KBM-7 (cell line): ENCODE measurements at places on chromosomes 6 and 20.

DNA sequence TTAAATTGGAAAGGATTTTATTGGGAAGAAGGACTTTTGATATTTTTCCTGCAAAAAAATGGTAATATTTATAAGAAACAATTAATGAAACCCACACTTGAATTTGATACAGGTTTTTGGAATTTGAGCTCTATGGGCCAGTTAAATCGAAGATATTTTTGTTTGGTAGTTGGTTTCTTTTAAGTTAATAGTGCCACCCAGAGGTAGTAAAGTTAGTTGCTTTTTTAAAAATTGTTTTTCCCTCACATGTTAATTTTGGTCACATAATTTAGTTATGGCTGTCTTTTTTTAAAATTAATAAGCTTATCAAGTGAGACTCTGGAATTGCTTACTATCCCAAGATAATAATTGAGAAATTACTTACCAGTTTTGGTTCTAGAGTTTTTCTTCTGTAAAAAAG lies 7.1 kb downstream of the PRIM2 start:
- peak; percentile 70 for DNase-seq

- no peak for DNase-seq
Measured at GRCh38 chr6:97214671-97215070, 68.3 kb downstream of the MMS22L start.

GRCh38 chr6:78896227-78896626 lies 28.9 kb downstream of the IRAK1BP1 start:
- no peak for DNase-seq

- no peak for DNase-seq
Measured at GRCh38 chr20:3553663-3554062, 82.8 kb downstream of the ATRN start.

- DNase-seq: no peak
Measured at GRCh38 chr6:113258771-113259170, 598.4 kb upstream of the MARCKS start.

- peak; percentile 85 for DNase-seq
Measured at GRCh38 chr6:2973676-2974075, 2.3 kb upstream of the SERPINB6 start.

DNA sequence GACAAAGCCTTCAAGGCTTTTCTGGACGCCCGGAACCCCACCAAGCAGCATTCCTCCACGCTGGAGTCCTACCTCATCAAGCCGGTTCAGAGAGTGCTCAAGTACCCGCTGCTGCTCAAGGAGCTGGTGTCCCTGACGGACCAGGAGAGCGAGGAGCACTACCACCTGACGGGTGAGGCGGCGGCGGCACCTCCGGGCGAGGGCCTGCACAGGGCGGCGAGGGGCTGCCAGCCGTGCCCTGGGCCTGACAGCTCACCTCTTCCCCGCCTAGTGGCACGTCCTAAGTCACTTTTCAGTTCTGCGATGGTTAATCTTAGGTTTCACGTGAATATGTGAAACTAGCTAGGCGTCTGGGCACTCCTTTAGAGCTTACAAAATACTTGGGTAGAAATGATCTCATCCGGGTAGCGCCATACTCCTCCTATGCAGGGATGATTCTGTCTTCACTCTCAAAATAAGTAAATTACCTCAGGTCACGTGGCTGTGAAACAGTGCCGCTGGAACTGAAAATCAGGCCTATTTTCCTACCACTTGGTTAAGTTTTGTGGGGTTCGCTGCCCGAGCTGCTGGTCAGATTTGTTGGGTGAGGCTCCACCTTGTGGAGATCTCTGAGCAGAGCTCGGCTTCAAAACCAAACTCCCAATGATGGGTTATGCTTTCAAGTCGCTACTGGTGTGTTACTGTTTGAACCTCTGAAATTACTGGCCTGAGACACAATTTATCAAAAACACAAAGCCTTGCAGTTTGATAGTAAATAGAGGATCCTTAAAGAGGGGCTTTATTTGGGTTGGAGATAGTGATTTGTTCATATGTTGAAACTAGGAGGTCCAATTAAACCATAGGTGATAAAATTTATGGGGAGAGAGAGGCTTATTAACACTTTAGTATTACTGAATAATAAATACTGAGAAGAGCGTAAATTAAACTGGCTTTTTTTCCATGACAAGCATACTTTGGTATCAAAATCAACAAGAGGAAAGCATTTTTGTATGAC lies 15.5 kb upstream of the CLDN20 start:
- DNase-seq: peak; percentile 15

GRCh38 chr6:139448051-139448649 lies 73.7 kb upstream of the CITED2 start:
- DNase-seq: no peak

- DNase-seq: no peak
Measured at GRCh38 chr6:128532136-128532535, 11.7 kb upstream of the PTPRK start.

DNA sequence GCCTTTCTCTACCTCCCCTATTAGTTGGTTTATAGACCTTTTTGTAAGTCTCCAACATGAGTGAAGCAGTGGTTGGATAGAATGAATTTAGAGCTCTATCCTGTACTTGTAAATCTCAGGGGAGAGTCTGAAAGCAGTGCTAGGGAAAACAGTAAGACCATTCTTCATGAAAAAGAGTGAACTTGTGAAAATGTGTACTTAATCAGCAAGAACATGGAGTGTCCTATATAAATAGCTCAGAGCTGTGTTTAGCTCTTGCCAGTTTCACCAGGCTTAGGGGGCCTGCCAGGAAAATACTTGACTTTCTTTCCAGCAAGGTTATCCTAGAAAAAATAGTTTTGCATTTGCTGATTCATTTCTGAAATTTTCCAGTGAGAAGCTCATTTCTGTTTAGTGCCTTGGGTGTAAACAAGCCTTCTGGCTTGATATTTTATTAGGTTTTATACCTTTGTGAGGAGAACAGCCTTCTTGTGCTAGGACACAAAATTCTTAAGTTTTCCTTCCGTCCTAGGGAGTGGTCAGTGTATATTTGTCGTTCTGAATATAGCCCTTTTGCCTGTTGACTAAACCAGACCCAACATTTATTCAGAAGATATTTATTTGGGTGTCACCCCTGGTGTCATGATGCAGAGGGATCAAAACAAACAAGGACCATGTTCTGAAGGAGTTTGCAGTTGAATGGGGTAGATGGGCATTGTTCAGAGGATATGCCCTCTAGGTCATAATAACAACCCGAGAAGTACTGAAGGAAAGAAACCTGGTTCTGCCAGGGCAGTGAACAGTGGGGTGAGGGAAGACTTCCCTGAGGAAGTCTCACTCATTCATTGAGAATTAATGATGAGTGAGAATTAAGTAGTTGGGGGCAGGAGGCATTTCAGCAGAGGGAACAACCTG lies 7.6 kb downstream of the ARFGEF2 start:
- no peak for DNase-seq

GRCh38 chr20:53547664-53548239 lies 45.9 kb downstream of the ZNF217 start:
- DNase-seq: peak; percentile 77

DNA sequence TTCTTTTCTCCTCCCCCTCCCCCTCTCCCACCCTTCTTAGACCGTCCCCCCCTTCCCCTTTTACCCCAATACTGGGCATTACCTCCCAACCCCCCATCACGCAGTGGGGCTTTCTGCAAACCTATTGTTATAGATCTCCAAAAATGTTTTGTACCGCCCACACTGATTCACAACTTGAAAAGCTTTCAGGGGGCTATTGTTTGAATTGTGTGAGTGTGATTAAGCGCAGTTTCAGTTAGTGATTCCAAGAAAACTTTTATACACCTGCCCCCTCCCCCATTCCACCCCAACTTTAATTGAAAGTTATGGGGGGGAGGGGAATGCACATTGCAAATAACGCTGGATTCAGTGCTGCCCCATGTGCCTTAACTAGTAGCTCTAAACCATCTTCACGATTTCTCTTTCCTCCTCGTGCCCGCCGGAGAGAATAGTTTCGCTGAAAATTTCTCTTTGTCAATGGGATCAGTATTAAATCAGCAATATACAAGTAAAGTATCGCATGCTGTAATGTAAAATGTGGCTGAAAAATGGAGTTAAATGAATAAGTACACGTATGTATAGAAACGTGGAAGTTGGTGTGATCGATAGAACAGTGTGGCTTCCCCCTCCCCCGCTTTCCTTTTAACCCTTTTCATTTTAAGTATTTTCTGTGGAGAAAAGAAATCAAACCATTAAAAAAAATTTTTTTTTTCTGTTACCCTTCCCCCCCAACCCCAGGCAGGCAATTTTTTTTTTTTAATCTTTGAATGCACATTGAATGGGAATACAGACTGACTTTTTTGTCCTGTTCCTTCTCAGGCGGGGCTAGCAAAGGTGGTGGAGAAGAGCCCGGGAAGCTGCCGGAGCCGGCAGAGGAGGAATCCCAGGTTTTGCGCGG lies 632 bp downstream of the LIN28B start:
- DNase-seq: peak; percentile 90

DNA sequence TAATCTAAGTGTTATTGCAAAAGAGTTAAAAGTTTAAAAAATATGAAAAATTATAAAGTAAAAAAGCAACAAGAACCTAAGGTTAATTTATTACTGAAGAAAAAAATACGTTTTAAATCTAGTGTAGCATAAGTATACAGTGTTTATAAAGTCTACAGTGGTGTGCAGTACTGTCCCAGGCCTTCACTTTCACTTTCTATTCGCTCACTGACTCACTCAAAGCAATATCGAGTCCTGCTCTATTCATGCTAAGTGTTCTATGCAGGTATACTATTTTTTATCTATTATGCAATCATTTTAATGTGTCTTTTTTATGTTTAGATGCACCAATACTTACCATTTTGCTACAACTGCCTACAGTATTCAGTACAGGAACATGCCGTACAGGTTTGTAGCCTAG lies 113.0 kb downstream of the MANEA start:
- DNase-seq: peak; percentile 6

DNA sequence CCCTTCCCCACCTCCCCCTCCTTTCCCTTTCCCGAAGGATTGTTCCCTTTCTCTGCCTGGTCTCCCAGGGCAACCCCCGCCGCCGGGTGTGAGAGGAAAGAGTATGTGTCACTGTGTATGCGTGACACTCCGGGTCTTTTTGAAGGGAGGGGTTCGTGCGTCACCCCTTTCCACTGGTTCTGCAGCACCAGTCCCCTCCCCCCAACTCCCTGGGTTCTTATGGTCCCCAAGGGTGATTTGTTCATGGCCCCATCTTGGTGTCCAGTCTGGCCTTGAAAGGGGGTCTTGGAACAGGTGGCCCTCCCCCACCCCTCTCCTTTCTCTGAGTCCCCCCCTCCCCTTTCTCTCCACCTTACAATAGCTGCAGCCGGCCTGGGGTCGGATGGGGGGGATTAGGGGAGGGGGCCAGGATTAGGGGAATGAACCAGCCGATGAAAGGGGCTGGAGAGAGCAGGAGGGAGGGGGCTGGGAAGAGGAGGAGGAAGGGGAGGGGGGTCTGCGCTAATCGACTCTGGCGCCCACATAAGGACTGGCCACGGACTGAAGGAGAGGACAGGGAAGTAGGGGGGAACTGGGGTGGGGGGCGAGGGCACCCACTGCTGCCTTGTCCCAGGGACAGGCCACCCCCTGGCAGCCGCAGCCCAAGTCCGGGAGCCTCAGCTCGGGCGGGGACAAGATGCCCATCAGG lies 1.3 kb upstream of the RING1 start:
- DNase-seq: no peak

- DNase-seq: no peak
Measured at GRCh38 chr6:3654436-3654835, 97.1 kb downstream of the PXDC1 start.

DNA sequence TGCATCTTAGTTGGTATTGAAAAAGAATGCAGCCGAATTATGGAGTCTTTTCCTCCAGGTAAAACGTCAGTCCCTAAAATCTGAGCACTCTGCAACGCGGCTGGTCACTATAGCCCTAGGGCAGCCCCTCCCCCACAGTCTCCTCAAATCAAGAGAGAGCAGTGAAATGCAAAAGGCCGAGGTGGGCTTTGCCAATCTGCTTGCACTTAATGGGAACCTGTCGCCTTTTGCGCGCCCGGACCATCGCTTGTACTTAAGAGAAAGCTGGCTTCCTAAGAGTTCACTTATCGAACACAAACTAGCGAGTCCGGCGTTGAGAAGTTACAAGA lies 447 bp downstream of the MCM3 start:
- DNase-seq: no peak

- DNase-seq: no peak
Measured at GRCh38 chr6:5173810-5174209, 86.9 kb downstream of the LYRM4 start.

DNA sequence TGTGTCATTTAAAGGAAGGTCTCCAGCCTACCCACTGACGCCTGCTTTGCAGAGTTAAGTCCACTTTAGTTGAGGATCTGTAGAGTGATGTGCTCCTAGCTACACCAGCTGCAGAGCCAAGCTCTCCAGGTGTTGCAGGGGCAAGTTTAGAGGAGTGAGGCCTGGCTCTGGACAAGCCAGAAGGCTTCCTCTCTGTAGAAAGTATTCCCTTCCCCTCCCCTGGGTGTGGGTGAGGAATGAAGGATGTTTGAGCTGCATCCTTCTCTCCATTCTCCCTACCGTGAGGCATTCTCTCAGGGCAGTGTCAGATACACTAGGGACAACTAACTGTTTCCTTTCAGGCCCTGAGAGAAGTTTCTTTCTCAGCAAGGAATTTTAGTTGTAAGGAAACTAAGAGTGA lies 66.5 kb downstream of the ELOVL5 start:
- no peak for DNase-seq

GRCh38 chr6:170146640-170147039 lies 144.2 kb downstream of the DLL1 start:
- DNase-seq: no peak

DNA sequence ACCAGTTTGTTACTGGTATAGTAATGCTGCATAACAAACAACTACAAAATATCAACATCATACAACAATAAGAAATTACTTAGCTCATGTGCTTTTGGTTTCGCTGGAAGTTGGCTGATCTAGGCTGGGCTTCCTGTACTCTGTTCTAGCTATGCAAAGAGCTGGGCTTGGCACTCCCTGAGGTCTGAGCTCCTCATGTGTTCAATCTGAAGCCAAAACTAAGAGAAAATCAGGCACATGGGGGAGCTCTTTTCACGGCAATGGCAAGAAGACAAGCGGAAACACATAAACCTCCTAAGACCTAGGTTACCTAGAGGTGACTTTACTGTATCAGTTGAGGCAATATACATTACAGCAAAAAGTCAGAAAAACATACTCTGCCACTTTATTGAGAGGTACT lies 574.2 kb downstream of the KHDRBS2 start:
- DNase-seq: peak; percentile 27

DNA sequence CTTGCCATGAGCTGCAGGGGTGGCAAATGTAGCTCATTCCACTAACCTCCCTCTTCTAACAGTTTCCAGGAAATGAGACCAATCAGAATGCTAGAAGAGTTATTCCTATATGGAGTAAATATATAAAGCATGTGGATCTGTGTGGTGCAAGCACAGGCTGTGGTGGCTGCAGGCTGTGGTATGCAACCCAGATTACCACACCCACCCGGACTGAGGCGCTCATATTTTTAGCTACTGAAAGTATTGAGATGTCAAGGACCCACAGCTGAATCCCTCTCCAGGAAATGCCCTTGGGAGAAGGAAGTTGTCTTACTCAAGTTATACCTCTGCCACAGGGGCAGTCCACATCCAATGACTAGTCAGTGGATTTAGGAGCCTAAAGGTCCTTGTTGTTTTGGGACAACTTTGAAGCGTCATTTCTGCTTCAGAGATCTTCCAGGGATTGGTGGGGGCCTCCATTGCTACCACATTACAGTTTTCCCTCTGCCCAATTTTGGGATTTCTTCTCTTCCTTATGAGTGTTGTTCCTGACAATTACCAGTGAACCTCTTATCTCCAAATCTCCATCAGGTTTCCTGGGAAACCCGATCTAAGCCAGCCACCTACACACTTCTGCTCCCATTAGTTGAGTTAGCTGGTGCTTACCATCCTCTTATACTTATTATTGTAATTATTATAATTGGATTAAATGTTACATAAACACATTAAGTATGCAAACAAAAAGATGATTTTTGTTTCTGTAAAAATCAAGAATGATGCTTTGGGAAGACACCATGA lies 12.1 kb upstream of the REPS1 start:
- peak; percentile 47 for DNase-seq

GRCh38 chr20:32433311-32434021 lies 75.3 kb downstream of the ASXL1 start:
- no peak for DNase-seq
